Astrocyte (in vitro differentiated cells and primary cell): ENCODE measurements at places on chromosomes 4 and X. TPM values are rescaled to one million over a fixed set of nuclear protein-coding genes. Genes with fewer than 3 reads are reported as not detected.
A peak's percentile ranks its signal among the peaks of the same experiment; 100 is the strongest.

Gene SPATA18
- total RNA-seq: 19.0 and 20.7 TPM in 2 replicates

Gene DDX53
- total RNA-seq: not detected in 2 replicates

Gene FGA
- not detected in 2 replicates for total RNA-seq

Gene GRSF1
- 112 and 114 TPM in 2 replicates for total RNA-seq

Gene RAB40AL
- 0.25 TPM in 1 of 2 replicates, not detected in the other for total RNA-seq

Gene TCEAL6
- not detected in 2 replicates for total RNA-seq

Gene SGCB
- 75.6 and 81.1 TPM in 2 replicates for total RNA-seq

Gene ANXA5
- 682 and 793 TPM in 2 replicates for total RNA-seq

Gene PDE6B
- total RNA-seq: 2.8 and 3.7 TPM in 2 replicates

DNA sequence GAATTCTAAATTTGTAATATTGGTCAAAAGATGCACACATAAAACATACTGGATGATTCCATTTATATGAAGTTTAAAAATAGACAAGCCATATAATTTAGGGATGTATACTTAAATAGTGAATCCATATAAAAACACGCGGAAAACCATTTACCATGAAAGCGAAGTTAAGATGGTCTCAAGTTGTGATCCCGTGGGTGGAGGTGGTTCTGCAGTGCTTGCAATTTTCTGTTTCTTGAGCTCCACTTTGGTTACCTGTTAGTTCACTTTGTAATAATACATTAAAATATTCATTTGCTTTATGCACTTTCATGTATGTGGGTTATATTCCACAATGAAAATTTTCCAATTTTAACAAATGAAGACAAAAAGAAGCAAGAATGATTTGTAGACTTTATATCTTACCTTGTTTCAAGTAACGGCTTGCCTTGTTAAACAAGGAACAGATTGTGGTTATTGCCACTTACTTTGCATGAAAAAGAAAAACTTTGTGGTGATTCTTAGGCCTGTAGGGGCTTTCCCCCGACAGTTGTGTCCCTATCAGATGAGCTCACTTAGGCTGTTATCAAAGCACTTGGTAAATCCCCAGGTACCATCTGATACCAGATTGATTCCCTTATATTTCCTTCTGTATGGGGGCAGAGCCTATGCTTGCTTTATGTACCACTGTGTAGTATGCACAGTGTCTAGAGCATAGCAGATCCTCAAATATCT lies 12.2 kb downstream of the UCP1 start:
- no peak for DNase-seq
- H3K4me3 ChIP-seq: no peak overlapping the region
- no peaks in the 10 kb centered on the region for H3K4me1 ChIP-seq
- no peaks in the 10 kb centered on the region for H3K27me3 ChIP-seq
- H3K27ac ChIP-seq: no peak overlapping the region
- no peaks in the 10 kb centered on the region for H3K36me3 ChIP-seq

- H3K4me3 ChIP-seq: no peak overlapping the region
- H3K27ac ChIP-seq: no peak overlapping the region
- H3K36me3 ChIP-seq: no peaks in the 10 kb centered on the region
- no peaks in the 10 kb centered on the region for H3K27me3 ChIP-seq
- DNase-seq: no peak
These were observed 447.8 kb downstream of the FAT4 start for GRCh38 chr4:125762537-125762936.

- H3K4me3 ChIP-seq: no peak overlapping the region
- DNase-seq: no peak
- no peaks in the 10 kb centered on the region for H3K4me1 ChIP-seq
- no peaks in the 10 kb centered on the region for H3K36me3 ChIP-seq
- H3K27ac ChIP-seq: no peak overlapping the region
These were observed 144.1 kb upstream of the ETNPPL start for GRCh38 chr4:108906866-108907367.

DNA sequence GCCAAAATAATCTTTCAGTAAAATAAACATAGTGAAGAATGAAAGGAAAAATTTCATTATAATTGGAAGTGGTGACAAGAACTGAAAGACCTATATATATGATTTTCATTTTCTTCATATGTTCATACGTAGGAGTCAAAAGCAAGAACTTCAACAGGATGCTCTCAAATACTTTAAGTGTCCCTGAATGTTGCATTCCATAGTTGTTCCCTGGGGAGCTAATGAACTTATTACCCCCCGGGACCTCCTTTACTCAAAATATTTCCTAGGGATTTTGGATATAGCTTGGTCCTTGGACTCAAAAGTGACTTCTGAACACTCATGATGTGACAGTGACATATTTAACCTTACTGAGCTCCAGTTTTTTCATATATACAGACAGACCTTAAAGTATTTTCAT lies 44.9 kb upstream of the NDST4 start:
- no peak overlapping the region for H3K27ac ChIP-seq
- no peak for DNase-seq
- no peaks in the 10 kb centered on the region for H3K27me3 ChIP-seq
- no peaks in the 10 kb centered on the region for H3K4me1 ChIP-seq
- H3K4me3 ChIP-seq: no peak overlapping the region
- no peaks in the 10 kb centered on the region for H3K36me3 ChIP-seq

DNA sequence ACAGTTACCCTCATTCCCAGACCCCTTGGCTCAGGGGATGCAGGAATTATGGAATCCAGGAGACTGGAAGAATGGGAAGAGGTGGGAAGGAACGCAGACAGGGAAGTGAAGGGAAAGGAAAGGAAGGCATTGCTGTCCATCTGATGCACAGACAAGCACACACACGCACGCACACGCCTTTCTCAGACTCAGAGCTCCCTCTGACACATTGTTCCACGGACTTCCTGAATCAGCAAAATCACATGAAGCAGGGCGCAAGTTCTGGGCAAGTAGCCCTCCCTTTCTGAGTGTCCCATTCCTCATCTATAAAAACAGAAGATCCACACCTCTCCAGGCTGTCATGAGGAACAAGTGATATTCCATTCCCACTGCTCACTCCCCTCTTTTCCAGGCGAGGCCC lies 13.2 kb downstream of the IQSEC2 start:
- H3K27ac ChIP-seq: no peak overlapping the region
- H3K4me3 ChIP-seq: no peak overlapping the region
- no peak for DNase-seq
- H3K27me3 ChIP-seq: no peaks in the 10 kb centered on the region
- H3K36me3 ChIP-seq: no peaks in the 10 kb centered on the region

DNA sequence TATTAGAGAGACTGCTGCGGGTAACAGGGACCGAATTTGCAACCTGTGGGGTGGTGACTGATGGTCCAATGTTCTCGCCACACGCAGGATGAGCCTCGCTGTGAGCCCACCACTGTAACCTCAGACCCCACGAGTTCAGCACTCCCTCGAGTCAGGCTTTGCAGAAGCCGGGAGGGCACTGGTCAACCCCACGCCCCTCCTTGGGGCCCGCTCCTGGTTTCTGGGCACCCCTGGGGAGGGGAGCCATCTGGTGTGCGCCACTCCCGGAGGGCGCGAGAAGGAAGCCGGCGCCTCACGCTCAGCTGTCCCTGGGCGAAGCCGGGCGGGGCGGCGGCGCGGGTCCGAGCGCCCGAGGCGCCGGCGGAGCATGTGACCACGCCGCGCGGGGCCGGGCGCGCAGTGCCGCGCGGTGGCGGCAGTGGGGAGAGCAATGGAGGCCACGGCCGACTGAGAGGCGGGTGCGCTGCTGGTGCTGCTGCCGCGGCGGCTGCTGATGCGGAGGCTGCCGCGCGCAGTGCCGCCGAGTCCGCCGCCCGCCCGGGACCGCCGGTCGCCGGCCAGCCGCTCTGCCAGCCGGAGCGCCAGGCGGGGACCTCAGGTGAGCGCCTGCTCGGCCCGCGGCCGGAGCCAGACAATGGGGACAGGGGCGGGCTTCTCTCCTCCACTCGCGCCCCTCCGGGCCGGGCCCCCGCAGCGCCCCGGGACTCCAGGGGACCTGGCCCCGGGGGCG lies 100.1 kb downstream of the CEP135 start:
- no peaks in the 10 kb centered on the region for H3K36me3 ChIP-seq
- DNase-seq: peak; percentile 27
- H3K27ac ChIP-seq: no peak overlapping the region
- no peaks in the 10 kb centered on the region for H3K27me3 ChIP-seq
- H3K4me3 ChIP-seq: peak overlapping the region; percentile 78
- H3K4me1 ChIP-seq: peaks cover 11% of the 10 kb centered on the region

DNA sequence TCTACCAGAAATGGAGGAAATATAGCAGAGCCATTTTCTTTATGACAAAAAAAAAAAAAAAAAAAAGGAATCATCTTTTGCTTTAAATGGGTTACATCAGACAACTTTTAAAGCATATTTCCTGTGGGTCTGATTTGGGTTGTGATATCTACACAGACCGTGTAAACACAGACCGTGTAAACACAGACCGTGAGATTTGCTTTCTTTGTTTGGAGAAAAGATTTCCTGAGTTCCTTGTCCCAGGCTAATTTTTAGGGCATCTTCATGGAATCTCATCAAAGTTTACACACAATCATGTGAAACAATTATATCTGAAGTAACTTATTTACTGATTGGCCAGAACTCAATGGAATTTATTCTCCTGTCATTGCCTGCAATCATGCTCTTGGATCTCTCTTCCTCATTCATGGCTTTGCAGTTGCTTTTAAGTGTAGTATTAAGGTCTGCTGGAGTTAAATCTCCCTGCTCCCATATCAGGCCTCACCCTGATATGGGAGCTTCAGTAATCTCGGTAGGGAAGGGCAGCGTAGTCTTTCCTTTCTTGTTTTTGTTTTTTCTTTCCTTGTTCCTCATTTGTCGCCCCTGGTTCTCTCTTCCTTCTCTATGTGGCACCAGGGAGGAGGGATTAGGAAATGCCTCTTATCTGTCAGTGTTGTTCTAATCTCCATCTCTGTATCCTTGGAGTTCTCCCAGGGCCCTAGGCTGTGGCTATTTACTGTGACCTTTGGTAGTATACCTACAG lies 248.6 kb upstream of the JADE1 start:
- H3K4me3 ChIP-seq: no peak overlapping the region
- no peak for DNase-seq
- H3K27me3 ChIP-seq: no peaks in the 10 kb centered on the region
- no peaks in the 10 kb centered on the region for H3K36me3 ChIP-seq
- no peak overlapping the region for H3K27ac ChIP-seq
